RWPE2 (cell line): ENCODE measurements at places on chromosomes 6 and 20.

- DNase-seq: peak; percentile 54
These were observed 78.3 kb upstream of the SRSF6 start for GRCh38 chr20:43379239-43379917.

GRCh38 chr6:152952045-152952444 lies 30.8 kb downstream of the FBXO5 start:
- DNase-seq: no peak

- DNase-seq: no peak
These were observed 72.4 kb downstream of the SHLD1 start for GRCh38 chr20:5822569-5822968.

- DNase-seq: no peak
These were observed 296.3 kb downstream of the PREX1 start for GRCh38 chr20:48531505-48531904.

GRCh38 chr6:112113431-112113830 lies 26.0 kb downstream of the FAM229B start:
- no peak for DNase-seq

GRCh38 chr6:167974640-167975344 lies 22.7 kb upstream of the KIF25 start:
- no peak for DNase-seq

GRCh38 chr6:7131390-7131789 lies 23.6 kb downstream of the RREB1 start:
- no peak for DNase-seq

DNA sequence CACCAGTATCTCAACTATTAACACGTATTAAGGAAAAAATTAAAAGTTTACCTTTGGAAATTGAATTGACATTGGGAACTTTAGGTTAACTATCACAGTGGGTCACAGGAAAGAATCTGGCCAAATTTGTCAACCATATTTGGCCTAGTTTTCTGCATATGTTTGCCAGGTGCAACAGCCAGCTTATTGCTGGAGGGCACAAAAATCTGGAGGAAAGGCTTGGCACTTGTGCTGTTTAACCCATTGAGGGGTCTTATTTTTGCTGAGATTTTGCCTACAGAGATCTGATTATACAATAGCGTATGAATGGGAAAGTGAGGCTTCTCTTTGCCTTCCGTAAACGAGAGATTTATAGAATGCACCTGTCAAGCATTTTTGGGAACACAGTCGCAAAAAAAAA lies 190.4 kb downstream of the PRL start:
- no peak for DNase-seq

GRCh38 chr20:21704408-21705385 lies 767 bp upstream of the PAX1 start:
- no peak for DNase-seq

DNA sequence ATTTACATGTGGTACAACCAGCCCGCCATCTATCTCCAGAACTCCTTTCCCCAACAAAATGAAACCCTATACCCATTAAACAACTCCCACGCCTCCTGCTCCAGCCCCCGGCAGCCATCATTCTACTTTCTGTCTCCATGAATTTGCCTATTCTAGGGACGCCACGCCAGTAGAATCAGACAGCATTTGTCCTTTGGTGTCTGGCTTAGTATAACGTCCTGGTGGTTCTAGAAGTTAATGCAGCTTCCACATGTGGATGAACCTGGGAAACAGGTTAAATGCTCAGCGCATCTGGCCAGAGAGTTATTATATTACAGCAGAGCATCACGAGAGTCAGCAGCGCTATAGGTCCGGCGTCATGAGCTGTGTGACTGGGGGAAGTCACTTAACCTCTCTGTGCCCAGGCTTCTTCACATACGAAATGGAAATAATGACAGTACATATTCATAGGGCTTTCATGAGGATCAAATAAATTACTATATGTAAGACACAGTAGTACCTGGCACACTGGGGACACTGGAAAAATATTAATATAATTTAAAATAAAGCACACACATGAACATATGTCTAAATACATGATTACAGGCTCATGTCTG lies 178.7 kb upstream of the TAB2 start:
- no peak for DNase-seq

DNA sequence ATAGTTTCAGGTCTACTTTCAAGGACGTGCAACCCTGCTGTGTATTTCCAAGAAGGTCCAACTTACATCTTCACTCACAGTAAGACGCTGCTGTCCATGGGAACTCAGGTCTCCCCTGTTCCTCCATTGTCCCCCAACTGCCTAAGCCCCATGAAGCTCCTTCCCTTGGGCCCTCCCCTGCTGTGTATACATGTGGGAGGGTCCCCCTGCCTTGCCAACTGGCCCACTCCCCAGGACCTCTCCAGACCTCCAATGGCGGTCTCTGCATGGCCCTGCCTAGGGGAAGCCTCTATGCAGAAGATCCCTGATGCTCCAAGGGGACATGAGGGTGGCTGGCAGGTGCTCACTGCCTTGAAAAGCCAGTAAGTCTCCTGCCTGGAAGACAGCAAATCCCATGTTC lies 186.7 kb upstream of the CST7 start:
- no peak for DNase-seq

- no peak for DNase-seq
These were observed 546 bp downstream of the CRNKL1 start for GRCh38 chr20:20051767-20052073.

DNA sequence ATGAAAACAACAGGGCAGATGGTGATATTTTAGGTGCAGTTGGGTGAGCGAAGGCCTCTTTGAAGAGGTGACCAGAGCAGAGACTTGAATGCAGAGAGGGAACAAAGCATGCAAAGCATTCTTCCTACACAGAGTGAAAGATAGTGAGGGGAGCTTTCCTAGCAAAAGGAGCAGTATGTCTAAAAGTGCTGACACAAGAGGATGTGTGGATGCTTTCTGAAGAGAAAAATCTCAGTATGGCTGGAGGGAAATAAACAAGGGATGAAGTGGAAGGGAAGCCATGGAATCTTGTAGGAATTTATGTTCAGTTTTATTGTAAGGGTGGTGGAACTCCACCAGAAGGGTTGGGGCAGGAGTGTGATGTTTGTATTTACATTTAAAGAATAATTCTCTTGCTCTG lies 128.6 kb downstream of the F13A1 start:
- DNase-seq: no peak

- DNase-seq: no peak
These were observed 5.9 kb downstream of the C6orf58 start for GRCh38 chr6:127582777-127583462.

- DNase-seq: no peak
These were observed 37.3 kb downstream of the TRAM2 start for GRCh38 chr6:52539607-52540006.

DNA sequence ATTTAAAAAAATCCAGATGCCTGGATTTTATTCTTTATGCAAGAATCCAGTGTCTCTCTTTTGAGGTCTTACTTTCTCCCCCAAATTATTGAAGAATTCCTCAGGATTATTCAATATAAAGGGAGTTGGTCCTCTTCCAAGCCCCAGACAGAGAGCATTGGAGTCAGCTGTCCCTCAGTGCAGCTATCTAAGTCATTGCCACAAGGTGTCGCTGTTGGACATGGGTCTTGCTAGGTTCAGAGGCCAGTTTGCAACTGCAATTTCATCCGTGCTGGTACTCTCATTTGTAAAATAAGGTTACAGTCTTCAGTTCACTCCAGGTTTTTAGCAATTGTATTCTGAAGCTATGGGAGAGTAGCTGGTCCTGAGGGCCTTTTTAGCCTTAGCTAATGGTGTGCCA lies 27.8 kb downstream of the CCN2 start:
- no peak for DNase-seq

DNA sequence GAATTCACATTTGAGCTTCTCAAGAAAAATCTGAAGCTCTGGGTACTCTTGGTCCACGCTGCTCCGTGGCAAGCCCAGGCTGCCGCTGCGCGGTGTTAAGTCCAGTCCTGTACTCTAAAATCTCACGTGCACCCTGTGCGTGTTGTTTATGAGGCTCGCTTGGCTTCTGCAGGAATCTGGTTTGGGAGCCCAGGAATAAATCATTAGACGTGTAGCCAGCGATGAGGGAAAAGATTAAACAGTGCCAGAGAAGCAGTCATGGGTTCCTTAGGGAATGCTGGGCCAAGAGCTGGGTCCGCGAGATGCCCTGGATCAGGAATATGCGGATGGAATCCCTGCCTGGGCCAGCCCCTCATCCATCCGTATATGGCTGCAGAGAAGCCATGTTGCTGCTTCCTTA lies 87.3 kb downstream of the KCNB1 start:
- DNase-seq: peak; percentile 66

GRCh38 chr6:89260310-89260709 lies 43.2 kb upstream of the GABRR1 start:
- DNase-seq: no peak

DNA sequence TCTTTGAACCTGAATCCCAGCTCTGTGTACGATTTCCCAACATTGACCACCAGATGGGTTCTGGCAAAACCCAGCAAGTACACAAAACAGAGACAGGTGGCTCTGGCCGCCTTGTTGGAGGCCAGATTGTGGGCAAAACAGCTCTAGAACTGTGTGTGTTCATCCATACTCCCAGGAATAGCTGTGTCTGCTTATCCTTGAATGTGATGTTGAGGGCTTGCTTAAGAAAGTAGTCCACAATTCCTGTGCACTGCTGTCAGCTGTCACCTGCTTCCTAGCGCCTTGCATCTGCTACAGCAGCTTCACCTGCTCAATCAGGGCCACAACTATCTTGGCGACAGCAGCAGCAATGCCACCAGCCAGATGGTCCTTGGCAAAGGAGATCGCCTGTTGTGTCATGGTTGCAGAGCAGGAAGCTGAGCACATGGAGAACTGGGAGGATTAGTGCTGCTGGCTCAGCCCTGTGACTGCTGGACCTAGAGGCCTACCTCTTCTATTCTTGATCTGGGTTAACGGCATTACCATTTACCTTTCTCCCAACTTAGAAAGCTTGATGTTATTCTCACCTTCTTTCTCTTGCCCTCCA lies 3.7 kb upstream of the SMAP1 start:
- DNase-seq: no peak

GRCh38 chr6:112117554-112117953 lies 30.2 kb downstream of the FAM229B start:
- DNase-seq: no peak

DNA sequence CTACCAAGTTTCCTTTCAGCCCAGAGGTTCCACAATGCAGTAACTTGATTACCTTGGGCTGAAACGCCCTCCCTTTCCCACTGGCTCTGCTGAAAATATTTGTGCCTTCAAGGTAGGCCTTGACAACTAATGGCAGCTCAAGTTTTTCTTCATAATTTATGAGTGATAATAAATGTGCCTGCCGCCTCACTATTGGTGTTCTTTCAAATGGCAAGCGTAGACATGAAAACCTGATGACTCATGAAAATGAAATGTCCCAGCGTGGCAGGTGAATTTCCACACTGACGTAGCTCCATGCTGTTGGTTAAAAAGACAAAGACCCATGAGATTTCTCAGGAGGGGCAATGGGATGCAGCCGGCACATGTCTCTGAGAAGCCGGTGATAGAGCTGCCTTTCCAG lies 107.2 kb upstream of the GGTLC1 start:
- DNase-seq: no peak

DNA sequence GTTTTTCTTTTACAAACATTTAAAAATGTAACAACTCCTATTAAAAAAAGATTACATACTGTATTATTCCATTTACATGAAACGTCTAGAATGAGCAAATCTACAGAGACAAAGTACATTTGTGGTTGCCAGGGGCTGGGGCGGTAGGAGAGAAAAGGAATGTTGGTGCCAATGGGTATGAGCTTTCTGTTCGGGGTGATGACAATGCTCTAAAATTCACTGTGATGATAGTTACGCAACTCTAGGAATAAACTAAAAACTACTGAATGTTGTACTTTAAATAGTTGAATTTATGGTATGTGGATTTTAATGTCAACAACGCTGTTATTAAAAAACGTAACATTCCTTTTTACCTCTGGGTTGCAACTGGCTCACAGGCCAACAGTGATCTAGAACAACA lies 211.1 kb downstream of the GMDS start:
- no peak for DNase-seq

DNA sequence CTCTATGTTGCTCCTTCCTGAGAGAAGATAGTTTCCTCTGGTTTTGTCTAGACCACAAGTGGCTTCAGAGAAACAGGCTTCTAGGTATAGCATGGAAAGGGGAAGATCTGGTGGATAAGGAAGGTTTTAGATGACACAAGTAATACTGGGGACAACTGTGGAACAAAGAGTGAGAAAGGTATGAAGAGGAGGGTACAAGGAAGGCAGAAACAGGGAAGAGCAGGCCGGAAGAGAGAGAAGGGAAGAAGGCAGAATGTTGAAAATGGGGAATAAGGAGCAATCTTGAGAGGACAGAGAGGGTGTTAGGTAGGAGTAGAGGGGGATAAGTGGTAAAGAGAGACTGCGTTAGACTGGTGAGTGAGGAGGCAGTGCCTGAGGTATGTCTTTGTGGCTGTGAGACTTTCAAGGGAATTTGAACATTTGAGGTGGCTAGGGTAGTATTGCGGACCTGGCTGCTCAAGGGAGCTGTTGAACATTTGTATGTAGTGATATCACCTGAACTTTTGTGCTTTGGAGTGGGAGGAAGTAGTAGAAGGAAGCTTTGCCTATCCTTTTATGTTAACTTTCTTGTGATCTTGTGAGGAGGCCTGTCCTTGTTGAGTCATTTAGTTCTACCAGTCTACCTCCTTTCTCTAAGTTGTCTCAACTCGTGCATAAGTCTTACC lies 69.5 kb downstream of the FOXO3 start:
- DNase-seq: no peak

GRCh38 chr6:98871057-98871456 lies 36.7 kb downstream of the POU3F2 start:
- DNase-seq: no peak

- DNase-seq: no peak
These were observed 219.1 kb upstream of the STXBP5 start for GRCh38 chr6:146985111-146985510.

DNA sequence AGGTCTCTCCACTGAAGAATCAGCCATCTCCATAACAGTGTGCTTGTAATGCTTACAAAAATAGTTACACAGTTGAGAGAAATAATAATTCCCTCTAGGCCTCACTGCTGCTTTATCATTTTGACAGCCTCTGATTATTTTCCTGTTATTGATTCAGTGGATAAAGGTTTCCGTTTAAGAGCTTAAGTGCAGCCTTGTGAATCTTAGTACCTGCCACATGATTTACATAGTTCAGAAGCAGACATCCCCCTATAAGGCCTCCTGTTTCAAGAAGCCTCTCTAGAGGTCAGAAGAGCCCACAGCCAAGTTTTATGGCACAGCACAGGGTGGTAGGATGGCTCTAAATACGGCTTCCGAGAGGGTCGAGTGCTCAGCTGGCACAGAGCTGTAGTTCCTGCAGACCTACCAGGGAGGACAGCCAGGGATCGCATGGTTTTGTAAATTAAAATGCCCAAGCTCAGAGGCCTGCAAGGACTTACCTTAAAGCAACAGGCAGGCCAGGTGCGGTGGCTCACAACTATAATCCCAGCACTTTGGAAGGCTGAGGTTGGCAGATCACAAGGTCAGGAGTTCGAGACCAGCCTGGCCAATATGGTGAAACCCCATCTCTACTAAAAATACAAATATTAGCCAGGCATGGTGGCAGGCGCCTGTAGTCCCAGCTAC lies 17.6 kb upstream of the PYGB start:
- DNase-seq: no peak

- DNase-seq: no peak
These were observed 47.6 kb upstream of the FUCA2 start for GRCh38 chr6:143559051-143559660.

- no peak for DNase-seq
These were observed 744 bp downstream of the RIOK1 start for GRCh38 chr6:7390226-7390878.
